Inflammatory macrophage treated with lipopolysaccharide for 1 hour (primary cell): ENCODE measurements at places on chromosomes 5 and 9.

GRCh38 chr9:2729003-2729402, 11.7 kb downstream of the KCNV2 start:
- no peak for DNase-seq

DNA sequence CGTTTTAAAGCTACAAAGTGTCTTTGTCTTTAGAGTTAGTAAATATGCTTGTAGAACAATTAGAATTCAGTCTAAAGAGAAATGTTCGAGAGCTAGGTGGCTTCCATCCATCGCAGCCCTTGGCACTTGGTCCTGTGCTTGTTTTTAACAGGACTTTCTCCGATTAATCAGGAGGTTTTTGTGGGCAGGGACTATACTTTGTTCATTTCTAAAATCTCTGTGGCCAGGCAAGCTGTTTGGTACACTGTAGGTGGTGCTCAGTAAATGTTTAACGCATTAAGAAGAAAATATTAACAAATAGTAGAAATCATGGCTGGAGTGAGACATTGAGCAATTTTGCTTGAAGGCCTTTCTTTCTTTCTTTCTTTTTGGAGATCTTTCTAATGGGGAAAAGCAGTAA, 20.8 kb downstream of the AGXT2 start:
- no peak for DNase-seq

GRCh38 chr9:23255346-23255745, 570.7 kb downstream of the ELAVL2 start:
- DNase-seq: no peak

DNA sequence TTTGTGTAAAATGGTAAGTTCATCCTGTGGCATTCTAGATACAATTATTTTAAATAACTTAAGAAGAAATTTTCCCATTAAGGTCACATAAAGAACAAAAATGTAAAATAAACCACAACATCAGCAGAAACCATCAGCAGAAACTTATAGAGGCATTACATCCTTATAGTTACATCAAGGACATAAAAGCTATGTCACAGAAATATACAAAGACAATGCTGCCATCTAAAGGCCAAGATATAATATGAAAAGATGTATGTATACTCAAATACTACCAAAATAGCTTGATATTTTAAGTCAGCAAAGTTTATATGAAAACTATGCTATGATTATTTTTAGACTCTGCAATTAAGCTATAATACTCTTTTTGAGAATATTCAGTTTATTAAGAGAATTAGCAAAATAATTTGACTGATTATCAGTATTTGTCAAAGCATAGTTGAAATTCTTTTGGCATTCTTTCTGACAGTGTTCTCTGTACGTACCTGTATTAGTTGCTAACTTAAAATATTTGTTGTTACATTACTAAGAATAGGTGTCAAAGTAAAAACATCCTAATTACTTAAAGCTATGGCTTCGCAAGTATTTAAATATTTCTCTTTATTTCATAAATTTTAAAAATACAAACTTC, 36.2 kb downstream of the FBXL17 start:
- DNase-seq: peak; percentile 50

GRCh38 chr5:125450771-125451170, 704.3 kb upstream of the ZNF608 start:
- DNase-seq: no peak

GRCh38 chr9:18834740-18835361, 198.2 kb downstream of the SAXO1 start:
- DNase-seq: no peak
